ENCODE measurements at places on chromosomes 7 and 10.

- no peak for DNase-seq
Measured at GRCh38 chr7:919114-919442, 35.4 kb downstream of the ADAP1 start.

DNA sequence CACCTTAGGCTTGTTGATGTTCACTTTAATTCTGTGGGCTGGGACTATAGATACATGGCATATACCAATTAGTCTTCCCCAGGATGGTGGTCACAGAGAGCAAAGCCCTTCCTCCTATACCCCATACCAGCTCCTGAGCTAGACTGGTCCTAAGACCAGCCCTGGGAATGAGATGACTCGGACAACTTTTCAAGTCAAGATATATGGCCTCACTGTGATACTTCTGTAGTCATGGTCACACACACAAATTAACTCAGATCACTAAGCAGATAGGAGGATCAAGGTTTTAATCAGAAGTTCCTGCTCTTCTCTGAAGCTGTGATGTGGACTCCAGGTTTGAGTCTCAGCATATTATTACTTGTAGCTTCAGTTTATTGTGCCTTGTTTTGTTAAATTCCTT lies 53.1 kb downstream of the SLK start:
- DNase-seq = no peak

GRCh38 chr7:41029072-41029499 lies 673.8 kb downstream of the INHBA start:
- peak; percentile 0 for DNase-seq

DNA sequence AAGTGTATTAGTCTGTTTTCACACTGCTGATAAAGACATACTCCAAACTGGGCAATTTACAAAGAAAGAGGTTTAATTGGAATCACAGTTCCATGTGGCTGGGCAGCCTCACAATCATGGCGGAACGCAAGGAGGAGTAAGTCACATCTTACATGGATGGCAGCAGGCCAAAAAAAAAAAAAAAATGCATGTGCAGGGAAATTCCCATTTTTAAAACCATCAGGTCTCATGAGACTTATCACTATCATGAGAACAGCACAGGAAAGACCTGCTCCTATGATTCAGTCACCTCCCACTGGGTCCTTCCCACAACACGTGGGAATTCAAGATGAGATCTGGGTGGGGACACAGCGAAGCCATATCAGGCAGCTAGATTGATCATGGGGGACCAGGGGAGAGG lies 136.8 kb downstream of the EXOC4 start:
- DNase-seq = no peak

- DNase-seq = no peak
Measured at GRCh38 chr10:30762620-30763019, 133.1 kb upstream of the LYZL2 start.

- DNase-seq = no peak
Measured at GRCh38 chr7:127897704-127898454, 133.4 kb downstream of the LRRC4 start.

DNA sequence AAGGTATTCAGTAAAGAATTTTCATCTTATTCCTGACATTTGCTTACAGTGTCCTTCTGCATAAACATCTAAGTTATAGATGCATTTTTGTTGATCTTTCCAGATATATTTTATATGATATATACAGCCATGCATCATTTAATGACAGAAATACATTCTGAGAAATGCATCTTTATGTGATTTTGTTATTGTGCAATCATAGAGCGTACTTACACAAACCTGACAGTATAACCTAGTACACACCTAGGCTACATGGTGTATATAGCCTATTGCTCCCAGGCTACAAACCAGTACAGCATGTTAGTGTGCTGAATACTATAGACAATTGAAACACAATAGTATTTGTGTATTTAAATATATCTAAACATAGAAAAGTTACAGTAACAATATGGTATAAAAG lies 642.0 kb downstream of the XPNPEP1 start:
- no peak for DNase-seq

DNA sequence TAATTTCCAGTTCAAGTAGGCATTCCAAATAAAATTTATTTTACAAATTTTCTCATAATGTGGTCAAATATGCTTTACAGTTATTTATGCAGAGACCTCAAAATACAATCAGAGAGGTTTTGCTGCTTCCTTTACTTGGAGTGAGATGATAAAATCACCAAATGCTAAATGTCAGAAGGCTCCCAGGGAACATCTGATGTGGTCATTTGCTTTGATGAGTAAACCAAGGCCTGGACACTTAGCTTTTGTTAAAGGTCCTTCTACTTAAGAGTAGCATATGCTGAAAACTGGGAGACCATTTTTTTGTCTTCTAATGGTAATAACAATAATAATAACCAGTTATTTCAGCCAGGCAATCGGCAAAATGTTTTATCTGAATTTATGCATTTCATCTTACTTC lies 60.6 kb upstream of the AKR1E2 start:
- no peak for DNase-seq

DNA sequence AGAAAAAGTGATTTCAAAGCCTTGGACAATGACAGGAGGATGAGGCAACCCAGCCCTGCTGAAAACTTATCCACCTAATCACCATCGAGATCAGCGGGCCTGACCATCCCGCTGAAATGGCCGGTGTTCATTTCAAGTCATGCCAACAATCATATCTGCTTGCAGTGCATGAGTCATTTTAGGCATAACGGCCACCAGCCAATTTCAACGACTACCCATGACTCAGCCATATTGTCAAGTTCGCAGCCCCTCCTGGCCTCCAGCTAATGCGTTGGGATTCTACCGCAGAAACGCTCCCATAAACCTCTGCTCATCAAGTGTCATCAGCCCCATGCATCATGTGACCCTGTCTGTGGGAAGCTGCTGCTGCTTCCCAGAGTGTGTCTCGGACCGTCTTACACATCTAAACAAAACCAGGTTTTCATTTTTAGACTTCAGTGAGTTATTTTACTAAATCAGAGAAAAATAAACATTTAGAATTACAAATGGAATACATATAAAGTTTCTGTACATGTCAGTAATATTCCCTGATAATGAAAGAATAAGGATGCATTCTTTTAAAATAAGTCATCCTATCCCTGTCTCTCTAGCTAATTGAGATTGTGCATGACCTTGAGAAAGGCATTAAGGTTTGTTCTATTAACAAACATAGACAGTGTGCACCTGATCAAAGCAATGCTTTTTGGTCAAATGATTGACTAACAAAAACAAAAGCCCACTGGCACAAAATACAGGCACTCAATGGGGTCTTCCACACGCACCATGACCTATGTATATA lies 188.9 kb downstream of the ADAM12 start:
- no peak for DNase-seq

DNA sequence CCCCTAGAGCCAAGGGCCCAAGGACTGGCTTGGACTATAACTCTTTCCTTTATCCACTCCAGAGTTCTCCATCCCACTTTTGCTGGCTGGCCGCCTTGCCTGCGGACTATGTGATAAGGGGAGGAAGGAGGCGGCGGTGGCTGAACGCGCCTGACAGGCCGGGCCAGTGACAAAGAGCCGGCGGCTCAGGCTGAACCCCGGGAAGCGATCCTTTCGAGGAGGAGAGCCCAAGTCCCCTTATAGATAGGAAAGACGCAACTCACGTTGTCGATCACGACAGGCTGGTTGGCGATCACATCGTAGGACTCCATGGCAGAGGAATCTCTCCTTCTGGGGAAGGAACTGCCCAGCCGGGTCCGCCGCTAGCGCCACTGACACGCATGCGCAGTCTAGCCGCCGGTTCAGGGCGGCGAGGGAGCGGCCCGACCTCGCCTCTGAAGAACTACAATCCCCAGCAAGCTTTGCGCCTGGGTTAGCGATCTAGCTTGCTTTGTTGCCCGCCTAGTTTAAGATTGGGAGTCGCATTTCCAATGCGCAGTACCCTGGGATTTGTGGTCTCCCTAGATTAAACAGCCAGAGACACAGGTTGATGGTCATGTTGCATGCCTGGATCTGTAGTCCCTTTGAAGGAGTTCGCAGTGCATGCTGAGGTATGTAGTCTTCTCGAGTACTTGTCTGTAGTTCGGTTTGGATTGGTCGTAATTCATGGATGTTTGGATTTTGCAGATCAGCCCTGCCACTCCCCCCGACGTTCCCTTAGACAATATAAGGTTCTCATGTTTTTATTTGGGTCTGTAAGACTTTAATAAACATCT lies at the start of gene ACTR1A:
TSS of gene ACTR1A (minus strand) at position 376 of the 815 bp plus-strand sequence. CDS start at position 311, 65 bp downstream.
- DNase-seq = peak; percentile 93

DNA sequence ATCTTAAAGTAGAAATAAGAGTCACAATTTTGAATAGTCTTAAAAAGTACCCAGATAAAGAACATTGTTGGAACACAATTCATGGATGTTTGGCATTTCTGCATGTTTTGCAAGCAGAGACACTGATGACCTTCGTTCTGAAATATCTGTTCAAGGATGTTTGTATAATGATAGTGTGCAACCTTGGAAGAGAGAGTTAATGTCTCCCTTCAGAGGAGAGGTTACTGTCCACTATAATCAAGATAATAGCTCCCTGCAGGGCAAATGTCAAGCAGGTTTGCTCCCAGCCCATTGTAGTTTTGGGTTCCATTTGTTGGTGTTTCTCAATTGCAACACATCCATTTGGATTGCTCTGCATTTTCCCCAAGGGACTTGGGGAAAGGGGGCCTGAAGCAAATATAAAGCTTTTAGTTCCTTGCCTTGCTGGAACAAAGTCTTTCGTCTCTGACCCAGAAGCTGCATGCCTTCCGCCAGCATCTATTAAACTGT lies 45.2 kb downstream of the COL1A2 start:
- DNase-seq = no peak

- no peak for DNase-seq
Measured at GRCh38 chr7:144820552-144820951, 15.3 kb downstream of the TPK1 start.

DNA sequence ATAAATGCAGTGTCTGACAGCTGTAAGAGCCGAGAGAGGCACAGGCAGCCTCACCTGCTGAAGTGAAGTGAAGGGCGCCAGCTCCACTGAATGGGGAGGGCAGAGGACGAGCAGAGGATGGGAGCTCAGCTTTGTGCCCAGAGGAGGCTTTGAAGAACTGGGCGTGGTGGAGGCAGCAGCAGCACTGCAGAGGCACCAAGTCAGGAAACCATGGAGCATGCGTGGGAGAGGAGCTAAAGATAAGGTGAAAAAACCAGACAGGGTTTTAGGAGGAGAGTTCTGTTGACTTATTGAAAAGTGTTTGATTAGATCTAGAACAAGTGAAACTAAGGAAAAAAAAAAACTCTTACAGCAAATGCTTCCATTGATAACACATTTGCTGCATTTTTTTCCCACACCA lies 216.4 kb downstream of the CXCL12 start:
- no peak for DNase-seq

DNA sequence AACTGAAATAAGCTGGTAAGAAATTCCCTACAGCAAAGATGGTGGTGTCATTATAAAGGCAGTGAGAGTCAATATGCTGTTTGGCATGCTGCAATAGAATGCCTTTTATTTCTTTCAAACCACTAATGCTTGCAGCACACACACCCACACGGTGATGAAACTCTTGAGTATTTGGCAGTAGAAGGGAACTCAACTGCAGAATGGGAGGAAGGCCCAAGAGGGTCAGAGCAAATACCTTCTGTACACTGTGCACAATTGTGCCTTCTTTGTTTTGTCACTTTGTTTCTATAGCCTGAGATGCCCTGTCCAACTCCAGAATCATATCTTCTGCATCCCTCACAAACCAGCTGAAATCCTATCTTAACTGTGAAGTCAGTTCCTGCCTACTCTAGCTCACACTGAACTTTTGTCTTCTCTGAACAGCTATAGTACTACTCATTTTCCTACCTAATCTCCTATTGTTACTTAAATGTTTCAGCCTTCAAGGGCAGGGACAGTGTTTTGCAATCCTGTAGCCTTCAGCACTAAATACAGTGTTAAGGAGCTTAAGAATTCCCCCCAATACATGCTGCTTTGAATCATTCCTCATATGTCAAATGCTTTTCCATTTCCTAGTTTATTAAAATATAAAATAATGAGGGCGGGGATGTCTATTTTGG lies 22.2 kb downstream of the MMS19 start:
- no peak for DNase-seq

DNA sequence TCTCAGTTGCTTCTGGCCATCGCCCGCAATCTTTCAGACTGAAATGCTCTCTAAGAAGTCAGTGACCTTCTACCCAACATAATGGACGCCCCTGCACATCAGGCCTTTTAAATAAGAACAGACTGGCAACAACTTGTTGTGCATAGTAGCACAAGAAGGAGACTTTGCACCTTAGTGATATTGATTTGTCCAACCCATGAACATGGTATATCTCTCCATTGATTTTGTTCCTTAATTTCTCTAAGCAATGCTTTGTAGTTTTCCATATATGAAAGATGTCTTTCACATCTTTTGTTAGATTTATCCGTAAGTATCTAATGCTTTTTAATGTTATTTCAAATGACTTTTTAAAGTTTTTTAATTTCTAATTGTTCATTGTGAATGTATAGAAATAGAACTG lies 4.3 kb downstream of the IL15RA start:
- no peak for DNase-seq

DNA sequence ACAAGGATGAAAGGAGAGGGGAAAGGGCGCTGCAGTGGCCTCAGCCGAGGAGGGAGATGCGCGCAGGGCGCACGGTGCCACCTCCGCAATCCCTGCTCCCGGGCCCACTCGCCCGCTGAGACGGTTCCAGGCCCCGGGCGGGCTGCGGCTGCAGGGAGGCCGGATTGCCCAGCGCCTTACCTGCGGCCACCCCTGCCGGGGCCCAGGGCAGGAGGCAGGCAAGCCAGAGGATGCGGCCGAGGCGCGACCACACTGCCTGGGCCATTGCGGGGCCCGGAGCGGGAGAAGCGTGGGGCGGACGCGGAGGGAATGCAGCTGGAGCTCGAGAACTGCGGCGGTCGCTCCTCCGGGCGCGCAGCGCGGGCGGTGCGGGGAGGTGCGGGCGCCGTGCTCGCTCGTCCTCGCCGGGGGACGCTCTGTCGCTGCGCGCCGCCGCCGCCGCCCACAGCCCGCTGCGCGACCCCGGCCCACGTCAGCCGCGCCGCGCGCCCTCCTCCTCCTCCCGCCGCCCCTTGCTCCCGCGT lies at the start of gene TMEM130:
TSS of gene TMEM130 (minus strand) at position 418 of the 524 bp plus-strand sequence. CDS start at position 265, 153 bp downstream.
- no peak for DNase-seq

- DNase-seq = no peak
Measured at GRCh38 chr10:73251683-73252444, 580 bp downstream of the MRPS16 start.

GRCh38 chr10:70974351-70974901 lies 86.1 kb upstream of the PCBD1 start:
- DNase-seq = no peak

GRCh38 chr7:44727158-44727936 lies 21.3 kb upstream of the ZMIZ2 start:
- no peak for DNase-seq

DNA sequence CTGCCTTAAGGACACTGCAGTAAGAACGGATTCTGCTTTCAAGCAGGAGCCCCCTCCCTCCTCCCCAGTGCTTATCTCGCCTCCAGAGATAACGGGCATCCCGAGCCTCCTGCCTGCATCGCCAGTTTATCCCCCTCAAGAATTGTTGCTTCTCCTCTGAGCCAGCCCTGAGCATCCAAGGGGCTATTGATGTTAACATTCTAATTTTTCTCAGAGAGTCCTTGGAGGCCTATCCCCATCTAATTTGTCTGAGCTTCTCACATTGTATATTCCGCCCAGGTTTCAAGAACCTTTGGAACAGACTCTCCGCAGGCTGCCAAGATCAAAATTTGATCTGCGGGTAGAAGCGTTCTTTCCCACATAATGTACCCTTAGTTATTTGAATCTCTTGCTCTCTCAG lies 180.0 kb downstream of the GFRA1 start:
- no peak for DNase-seq

GRCh38 chr7:56062382-56062781 lies 1.7 kb upstream of the SUMF2 start:
- no peak for DNase-seq

- DNase-seq = no peak
Measured at GRCh38 chr7:148790131-148790726, 91.5 kb downstream of the CUL1 start.

GRCh38 chr10:132061030-132061429 lies 4.7 kb upstream of the JAKMIP3 start:
- DNase-seq = no peak
